ENCODE measurements at places on chromosomes 7 and 10.

DNA sequence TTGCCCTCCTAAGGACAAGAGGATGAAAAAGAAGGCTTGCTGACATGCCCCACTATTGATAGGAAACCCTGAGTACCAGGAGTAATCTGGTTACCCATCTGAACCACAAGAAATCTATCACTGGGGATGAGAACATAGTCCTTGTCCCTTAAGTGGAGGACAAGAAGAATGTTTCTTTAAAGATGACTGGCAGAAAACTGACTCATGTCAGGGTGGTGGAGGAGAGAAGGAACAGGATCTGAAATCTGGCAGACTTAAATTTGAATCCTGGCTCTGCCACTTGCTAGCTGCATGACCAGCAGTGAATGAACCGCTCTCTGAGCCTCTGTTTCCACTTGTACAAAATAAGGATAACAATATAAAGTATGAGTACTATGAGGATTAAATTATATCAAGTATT lies 38.9 kb upstream of the XPNPEP1 start:
- DNase-seq: no peak

DNA sequence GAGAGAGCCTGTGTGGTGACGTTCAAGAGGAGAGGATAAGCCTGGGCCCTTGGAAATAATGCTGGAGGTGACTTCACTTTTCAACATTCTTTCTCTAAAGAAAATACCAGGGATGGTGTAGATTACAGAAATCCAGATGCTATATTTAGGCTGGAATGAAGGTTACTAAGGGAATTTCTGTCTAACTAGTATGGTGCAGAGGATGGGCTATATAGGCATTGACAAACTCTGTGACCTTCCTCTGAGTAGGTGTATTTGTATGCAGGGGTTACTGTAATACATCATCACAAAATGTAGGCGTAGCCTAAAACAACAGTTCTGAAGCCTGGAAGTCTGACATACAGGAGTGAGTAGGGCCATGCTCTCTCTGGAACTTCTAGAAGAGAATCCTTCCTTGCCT lies 155.3 kb upstream of the INHBA start:
- DNase-seq: no peak

- DNase-seq: no peak
Measured at GRCh38 chr10:21509341-21510240, 15.9 kb downstream of the SKIDA1 start.

GRCh38 chr7:139915268-139915863 lies 86.3 kb downstream of the TBXAS1 start:
- DNase-seq: peak; percentile 67

GRCh38 chr7:79775911-79776310 lies 322.4 kb upstream of the MAGI2 start:
- no peak for DNase-seq

DNA sequence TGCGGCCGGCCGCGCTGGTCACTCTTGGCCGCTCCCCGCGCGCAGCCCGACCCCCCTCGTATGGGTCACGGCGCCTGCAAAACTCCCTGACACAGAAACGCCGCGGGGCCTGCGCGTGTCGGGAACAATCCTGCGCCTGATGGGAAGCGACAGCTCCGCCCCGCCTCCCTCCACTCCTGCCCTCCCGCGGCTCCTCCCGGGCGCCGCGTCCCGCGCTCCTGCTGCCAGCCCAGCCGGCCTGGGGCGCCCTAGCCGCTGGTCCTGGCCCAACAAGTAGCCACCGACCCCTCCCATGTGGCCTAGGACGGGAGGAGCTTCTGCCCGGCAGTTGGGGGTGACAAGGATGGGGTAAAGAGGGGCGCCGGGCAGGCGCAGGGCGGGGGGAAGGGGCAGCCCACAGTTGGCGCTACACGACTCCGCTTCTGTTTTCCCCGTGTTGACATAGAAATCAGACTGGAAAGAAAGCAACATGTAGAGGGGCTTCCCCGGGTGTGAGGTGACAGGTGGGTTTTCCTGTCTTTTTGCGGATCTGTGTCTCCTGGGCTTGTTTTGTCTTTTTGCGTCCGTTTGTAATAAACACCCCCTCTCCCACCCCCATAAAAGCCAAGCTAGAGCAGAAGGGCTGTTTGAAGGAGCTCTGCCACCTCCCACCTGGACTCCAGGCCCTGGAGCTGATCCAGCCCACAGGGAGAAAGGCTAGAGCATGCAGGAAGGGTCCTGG lies 35.1 kb upstream of the PAX2 start:
- DNase-seq: no peak

- DNase-seq: peak; percentile 14
Measured at GRCh38 chr10:91077549-91078071, 142.9 kb upstream of the PCGF5 start.

DNA sequence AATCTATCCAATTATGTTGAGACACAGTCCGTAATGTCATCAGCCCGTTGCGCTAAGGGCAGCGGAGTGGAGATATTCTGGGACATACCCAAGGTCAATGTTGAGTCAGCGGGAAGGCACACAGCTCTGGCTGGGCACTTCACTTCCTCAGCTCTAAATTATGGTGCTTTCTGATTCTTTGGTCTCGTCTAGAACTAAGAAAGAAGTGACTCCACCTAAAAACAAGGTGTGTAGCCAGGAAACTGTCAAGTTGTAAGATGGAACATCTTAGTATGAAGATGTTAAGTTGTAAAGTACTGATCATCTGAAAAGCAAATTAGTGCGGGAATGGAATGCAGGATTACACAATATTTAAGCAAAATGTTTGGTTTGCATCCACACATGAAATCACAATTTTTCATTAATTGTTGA lies 43.1 kb downstream of the BAIAP2L1 start:
- no peak for DNase-seq

DNA sequence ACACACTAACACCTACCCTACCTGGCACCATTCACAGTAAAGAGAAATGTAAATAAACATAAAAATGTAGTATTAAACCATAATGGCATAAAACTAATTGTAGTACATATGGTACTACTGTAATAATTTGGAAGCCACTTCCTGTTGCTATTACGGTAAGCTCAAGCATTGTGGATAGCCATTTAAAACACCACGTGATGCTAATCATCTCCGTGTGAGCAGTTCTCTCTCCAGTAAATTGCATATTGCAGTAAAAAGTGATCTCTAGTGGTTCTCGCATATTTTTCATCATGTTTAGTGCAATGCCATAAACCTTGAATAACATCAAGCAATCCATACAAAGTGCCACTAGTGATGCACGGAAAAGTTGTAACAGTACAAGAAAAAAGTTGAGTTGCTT lies 75.4 kb downstream of the CFTR start:
- no peak for DNase-seq

- DNase-seq: no peak
Measured at GRCh38 chr10:45518741-45519140, 144.7 kb downstream of the ALOX5 start.

- DNase-seq: peak; percentile 53
Measured at GRCh38 chr10:72335394-72336258, 19.1 kb downstream of the DNAJB12 start.

- no peak for DNase-seq
Measured at GRCh38 chr7:50743016-50743415, 39.7 kb downstream of the GRB10 start.

- no peak for DNase-seq
Measured at GRCh38 chr10:21496343-21497176, 28.9 kb downstream of the SKIDA1 start.

- DNase-seq: no peak
Measured at GRCh38 chr7:123492485-123492884, 41.9 kb downstream of the IQUB start.

GRCh38 chr10:45353186-45353585 lies 20.8 kb upstream of the ALOX5 start:
- no peak for DNase-seq
